ENCODE measurements at places on chromosomes 11 and 22.

DNA sequence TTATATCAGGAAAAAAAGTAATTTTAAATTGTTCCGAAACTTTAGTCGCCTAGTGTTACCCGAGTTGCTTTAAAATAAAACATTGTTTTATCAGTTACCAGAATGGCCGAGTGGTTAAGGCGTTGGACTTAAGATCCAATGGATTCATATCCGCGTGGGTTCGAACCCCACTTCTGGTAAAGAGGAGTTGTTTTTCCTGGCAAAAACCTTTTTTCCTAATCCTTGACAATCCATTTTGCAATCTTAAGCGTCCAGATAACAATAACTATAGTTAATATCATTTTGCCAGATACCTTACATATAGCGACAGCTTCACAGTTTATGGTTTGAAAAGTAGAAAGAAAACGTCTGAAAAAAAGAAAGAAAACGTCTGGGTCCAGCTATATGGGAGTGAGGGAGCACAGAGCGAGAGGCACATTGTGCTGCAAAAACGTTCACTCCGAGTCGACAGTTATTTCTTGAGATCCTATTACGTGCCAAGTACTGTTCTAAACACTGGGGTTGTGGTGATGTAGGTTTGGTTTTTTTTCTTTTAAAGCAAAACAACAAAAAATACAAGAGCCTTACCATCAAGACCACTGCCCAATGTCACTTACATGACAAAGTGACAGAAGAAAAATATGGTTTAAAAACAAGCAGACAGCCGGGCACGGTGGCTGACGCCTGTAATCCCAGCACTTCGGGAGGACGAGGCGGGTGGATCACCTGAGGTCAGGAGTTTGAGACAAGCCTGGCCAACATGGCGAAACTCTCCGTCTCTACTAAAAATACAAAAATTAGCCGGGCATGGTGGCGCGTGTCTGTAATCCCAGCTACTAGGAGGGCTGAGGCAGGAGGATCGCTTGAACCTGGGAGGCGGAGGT lies 40.6 kb downstream of the OR4D9 start:
- peak; percentile 94 for DNase-seq

DNA sequence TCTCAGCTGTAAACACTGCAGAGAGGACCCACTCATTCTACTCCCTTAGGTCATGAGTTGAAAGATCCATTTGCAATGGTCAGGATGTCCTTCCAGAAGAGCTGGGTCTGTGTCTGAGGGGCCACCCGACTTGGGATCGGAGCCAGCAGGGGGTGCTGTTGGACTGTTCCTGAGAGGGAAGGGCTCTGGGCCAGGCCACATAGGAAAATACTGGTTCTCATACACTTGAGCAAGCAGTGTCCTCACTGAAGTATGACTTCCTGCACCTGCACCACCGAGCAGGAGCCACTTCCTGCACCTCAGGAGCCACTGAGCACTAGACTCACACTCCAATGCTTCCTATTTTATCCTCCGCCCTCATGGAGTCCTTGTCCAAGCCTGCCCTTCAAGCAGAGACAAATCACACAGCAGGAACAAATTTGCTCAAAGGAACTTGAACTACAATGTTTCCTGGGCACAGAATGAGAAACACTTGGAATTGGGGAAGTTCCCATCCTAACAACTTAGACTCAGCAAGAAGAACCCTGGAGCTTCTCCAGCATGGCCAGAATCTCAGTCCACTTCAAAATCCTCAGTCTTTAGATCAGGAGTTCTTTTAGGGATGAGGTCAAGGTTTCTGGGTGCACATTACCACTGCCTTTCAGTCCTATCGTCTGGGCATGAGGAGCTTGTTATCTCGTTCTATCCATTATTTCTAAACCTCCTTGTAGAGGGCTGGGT lies 36.6 kb upstream of the VPREB1 start:
- peak; percentile 80 for DNase-seq

DNA sequence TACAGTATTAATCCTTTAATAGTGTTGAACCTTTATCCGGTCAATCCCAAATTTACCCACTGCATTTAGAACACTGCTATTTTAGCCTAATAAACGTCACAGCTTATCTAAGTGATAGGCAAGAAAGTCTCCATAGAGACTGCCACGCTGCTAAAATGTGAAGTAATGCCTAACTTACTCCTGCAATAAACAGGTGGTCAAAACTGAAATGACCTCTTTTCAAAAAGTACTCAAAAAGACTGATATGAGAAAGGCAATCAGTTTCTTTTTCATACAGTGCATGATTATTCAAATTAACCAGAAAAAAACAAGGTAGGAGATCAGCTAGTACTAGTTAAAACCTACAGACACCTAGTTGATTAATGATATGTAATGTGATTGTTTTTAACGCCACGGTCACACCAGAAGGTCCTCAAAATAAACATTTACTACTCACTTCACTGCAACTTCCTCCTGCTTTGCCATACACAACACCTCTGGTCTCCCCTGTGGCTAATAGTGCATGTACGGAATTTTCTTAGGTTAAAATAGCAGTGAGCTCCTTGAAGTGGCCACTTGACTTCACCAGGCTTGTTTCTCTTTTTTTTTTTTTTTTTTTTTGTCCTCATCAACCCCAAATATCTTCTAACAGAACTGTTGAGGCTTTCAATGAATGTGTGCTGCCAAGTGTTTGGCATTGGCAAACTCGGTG lies 8.8 kb downstream of the ATP5MG start:
- no peak for DNase-seq

DNA sequence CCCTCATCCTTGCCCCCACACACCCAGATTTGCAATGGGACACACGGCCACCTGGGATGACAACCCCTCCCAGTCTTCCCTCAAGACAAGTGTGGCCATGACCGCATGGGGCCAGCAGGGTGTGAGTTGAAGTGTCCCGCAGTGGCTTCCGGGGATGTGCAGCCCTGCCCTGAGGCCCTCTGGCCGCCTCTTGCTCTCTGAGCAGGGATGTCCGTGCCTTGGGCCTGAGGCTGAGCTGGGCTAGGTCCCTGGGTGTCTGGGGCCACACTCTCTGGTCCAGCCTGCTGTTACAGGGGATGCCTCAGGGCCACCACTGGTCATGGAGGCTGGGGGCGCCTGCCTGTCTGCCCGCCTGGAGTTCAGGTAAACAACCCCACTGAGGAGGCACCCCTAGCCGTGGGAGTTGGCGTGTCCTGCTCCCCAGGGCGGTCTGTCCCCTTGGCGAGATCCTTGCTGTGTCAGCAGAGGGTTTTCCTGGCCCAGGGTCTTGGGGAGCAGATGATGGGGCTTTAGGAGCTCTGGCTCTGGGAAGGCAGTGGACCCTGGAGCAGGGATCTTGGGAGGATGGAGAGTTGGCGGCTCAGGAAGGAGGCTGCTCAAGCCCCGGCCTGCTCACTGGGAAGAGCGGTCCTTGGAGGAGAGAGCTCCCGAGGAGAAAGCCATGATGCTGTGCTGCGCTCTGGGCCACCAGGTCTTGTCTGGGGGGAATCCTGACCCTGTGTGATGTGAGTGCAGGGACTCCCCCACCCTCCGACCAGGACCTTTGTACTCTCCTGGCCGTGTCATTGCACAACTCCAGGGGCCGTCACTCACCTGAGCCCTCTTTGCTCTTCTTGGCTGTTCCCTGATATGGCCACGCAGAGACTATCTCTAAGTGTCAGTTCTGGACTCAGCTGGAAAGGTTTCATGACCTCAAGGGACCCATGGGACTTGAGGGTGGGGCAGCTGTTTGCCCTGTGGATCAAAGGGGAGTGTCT lies 67.9 kb downstream of the KCNQ1 start:
- DNase-seq, result no peak

DNA sequence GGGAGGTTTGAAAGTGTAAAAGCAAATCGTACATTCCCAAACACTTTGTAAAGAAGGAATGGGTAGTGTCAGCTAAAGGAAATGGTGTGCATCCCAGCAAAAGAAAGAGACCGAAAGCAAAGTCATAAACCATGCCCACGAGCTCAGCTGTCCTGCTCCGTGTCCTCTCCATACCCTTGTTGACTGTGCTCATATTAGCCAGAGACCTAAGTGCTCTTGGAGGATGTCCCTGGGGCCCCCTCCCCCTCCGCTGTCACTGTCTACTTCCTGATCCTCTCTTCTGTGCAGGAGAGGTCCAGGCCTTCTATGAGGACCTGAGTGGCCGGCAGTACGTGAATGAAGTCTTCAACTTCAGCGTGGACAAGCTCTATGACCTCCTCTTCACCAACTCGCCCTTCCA lies 46.1 kb downstream of the SCN3B start:
- DNase-seq, result no peak

- DNase-seq, result no peak
Observed at GRCh38 chr11:11640152-11640551, 18.3 kb upstream of the GALNT18 start.

DNA sequence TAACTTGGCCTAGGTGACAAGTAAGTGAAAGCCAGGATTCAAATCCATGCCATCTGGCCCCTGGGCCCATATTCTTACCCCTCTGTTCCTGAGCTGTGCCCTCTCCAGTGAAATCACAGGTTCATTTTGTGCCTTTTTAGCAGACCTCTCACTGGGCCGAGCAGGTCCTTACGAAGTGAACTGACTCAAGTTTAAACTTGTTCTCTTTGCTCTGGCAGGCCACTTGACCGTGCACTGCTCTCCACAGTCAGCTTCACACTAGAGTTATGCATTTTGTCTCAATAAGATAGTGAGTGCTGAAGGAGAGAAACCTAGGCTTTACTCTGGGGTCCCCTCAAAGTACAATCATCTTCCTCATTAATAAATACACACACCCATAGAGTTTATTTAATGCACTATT lies 40.7 kb downstream of the ARFGAP3 start:
- no peak for DNase-seq

All from fibroblast of the aortic adventitia (primary cell).